Activated CD8-positive, alpha-beta memory T cell treated with anti-CD3 and anti-CD28 coated beads for 4 hours (primary cell): ENCODE measurements at places on chromosomes 1 and 21.

GRCh38 chr21:46095083-46095719 is 2.7 kb upstream of the COL6A2 start:
- DNase-seq: no peak

DNA sequence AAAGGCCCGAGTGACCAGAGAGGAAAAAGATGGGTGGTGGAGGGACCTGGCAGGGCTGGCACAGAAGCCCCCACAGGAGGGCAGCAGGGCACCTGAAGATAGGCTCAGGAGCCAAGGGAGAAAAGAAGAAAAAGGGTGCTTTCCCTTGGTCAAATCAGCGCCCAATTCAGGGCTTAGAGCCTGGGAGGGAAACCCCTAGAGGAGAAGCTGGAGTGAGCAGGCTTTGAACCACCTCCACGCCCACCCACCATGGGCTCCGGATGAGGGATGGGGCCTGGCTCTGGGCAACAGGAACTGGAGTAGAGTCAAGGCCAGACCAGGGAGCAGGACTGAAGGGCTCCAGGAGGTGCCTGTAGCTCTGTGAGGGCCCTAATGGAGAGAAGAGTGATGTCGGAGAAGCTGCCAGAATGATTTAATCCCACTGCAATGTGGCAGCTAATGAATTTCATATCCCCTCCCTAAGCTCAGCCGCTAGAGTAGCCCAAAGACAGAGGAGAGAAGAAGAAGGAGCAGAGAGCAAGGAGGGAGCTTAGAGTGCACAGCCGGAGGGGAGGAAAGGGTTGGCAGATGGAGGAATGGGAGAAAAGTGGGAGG is 12.0 kb upstream of the PRELP start:
- DNase-seq: no peak

- no peak for DNase-seq
These were observed 34.3 kb downstream of the PSMG1 start for GRCh38 chr21:39148975-39149374.

- DNase-seq: no peak
These were observed 69.1 kb upstream of the ZP4 start for GRCh38 chr1:237959838-237960237.

- no peak for DNase-seq
These were observed 59.2 kb downstream of the MATN1 start for GRCh38 chr1:30664103-30664755.

- DNase-seq: no peak
These were observed 7.3 kb upstream of the APCS start for GRCh38 chr1:159580340-159580739.

- DNase-seq: no peak
These were observed at the start of gene CD160 for GRCh38 chr1:145719230-145720079. TSS of gene CD160 (plus strand) at chr1:145719499. CDS start at chr1:145728328, 8,829 bp downstream.
